ENCODE measurements at places on chromosomes 16 and 17.

DNA sequence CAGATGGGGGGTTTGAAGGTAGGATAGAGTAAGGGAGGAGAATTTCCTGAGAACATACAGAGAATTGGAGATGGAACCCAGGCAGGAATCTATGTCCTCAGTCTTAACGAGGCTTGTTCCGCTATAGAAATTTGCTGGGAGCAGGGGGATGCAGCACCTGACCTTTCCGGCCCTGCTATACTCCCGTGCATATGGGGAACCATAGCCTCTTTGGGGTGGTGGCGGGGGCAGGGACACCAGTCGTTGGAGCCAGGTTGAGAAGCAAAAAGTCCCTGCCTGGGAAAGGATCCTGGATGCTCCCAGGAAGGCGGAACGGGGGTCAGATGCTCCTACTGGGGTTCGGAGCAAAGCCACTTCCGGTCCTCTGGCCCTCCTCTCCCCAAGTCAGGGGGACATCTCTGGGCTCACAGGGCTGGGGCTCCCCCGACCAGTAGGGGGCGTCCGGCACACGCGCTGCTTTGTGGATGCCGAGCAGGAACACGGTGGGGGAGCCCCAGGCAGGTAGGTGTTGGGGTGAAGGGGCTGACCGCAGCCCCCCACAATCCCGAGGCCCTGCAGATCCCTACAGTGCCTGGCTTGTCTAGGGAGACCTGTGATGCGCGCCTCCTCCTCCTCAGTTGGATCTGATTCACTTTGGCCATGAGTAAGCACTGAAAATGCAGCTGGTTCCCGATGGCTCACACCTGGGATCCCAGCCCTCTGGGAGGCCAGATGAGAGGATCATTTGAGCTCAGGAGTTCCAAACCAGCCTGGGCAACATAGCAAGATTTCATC, 15.5 kb upstream of the TFAP4 start:
- no peak for DNase-seq

- no peak for DNase-seq
Measured at GRCh38 chr17:67359960-67360791, 6.2 kb downstream of the PSMD12 start.

DNA sequence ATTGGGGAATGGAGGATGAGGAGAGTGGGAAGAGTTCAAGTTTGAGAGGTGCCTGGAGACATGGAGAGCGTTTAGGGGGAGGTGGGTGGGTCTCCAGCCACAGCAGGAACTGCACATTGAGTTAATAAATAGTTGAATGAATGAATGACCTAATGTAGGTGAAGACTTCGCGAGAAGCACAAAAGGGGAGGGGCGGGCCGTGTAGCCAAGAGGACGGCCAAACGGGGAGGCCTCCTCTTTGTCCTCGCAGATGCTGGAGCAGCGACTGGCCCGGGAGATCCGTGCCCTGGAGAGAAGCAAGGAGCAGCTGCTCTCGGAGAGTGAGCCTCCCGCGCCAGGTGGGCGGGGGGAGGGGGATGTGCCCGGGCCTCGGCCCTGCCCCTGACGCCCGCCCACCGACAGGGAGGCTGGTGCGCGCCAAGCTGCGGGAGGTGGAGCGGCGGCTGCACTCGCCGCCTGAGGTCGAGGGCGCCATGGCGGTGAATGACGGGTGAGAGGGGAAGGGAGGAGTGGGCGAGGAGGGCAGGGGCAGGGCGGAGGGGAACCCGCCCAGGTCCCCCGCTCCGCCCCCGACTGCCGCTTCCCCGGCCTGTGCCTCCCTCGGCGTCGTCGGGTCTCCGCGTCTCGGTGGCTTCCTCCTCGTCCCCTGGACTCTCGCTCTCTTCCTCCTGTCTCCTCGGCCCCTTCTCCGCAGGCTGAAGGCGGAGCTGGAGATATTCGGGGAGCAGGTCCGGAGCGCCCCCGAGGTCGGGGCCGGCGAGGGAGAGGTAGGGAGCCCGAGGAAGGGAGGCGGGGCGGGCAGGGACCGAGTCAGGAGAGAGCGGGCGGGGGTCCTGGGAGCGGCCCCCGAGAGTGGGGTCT, 12.9 kb downstream of the SYCE1L start:
- DNase-seq: no peak

GRCh38 chr16:49530427-49530970, 156.9 kb downstream of the C16orf78 start:
- DNase-seq: no peak

- no peak for DNase-seq
Measured at GRCh38 chr17:78010759-78011158, 52.3 kb downstream of the TNRC6C start.

GRCh38 chr16:8619671-8620370, 1.7 kb upstream of the METTL22 start:
- no peak for DNase-seq

DNA sequence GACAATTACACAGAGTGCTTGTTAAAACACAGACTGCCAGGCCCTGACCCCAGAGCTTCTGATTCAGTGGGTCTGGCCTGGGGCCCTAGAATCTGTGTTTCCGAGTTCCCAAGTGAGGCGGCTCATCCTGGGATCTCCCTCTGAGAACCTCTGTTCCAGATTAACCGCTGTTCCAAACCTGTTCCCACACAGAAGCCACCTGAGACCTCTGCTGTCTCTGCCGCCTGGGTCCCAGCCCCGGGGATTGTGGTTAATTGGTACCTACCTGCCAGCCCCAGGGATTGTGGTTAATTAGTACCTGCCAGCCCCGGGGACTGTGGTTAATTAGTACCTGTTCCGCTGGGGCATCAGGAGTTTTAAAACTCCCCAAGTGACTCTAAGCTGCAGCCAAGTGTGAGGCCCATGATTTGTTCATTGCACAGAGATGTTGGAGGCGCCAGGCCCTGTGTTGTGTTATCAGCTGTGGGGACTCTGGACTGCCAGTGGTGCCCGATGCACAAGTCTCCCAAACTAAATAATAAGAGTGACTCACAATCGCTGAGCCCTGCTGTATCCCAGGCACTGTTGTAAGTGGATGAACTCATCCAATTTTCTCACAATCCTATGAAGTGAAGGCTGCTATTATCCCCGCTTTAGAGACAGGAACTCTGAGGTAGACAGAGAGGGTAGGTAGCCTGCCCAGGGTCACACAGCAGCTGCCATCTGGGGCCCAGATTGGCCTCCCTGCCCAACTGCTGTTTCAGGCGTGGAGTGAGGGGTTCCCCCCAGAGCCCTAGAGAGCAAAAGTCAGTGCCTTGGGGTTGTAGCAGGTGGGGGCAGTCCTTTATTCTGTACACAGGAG, 219.7 kb downstream of the IRF8 start:
- DNase-seq: no peak

DNA sequence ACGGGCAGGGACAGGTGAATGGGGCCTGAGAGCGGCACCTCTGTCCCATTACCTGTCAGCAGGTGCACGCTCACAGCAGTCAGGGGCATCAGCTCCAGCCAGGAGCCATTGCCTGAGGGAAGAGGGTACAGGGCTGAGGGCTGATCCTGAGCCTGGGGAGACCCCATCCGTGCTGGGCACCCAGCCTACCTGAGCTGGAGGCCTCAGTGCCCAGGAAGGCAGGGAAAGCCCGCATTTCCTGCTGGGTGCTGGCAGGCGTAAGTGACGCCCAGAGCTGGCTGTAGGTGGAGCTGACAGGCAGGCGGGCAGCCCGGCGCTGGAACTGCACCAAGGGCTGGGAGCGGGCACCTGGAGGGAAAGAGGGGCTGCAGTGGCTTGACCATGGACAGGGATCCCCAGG, 7.4 kb downstream of the FAM171A2 start:
- DNase-seq: no peak

DNA sequence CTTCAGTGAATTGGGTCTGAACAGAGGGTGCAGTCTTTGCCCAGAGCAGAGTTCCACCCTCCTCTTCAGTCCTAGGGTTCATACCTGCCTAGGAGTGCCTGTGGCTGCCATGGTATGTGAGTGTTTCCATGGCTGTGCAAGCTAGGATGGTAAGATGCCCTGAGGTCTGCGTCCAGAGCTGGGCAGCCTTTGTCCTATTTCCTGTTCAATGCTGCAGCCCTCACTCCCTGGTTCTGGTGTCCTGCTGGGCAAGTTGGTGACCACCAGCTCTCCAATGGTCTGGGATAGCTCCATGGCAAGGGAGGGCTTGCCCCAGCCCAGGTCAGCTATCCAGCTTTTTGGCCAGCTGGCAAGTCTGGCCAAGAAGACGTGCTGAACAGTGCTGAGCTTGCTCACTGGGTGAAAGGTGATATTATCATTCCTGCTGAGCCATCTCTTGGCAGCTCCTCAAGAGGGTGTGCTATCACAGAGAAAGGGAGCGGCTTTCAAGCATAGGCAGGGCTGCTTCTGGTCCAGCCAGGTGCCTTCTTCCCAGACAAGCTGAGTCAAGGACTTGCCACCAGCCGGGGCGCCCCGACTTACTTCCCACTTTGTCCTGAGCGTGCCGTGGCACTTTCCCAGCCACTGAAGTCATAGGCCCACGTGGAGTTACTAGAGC, 13.0 kb upstream of the NFATC3 start:
- DNase-seq: no peak
